ENCODE measurements at places on chromosomes 6 and 20. TPM values are rescaled to one million over a fixed set of nuclear protein-coding genes. Genes with fewer than 3 reads are reported as not detected.

- no peak for DNase-seq
Measured at GRCh38 chr6:91730710-91731109, 1143.8 kb upstream of the MAP3K7 start.

The DSP gene
- 0.02 TPM for total RNA-seq

DNA sequence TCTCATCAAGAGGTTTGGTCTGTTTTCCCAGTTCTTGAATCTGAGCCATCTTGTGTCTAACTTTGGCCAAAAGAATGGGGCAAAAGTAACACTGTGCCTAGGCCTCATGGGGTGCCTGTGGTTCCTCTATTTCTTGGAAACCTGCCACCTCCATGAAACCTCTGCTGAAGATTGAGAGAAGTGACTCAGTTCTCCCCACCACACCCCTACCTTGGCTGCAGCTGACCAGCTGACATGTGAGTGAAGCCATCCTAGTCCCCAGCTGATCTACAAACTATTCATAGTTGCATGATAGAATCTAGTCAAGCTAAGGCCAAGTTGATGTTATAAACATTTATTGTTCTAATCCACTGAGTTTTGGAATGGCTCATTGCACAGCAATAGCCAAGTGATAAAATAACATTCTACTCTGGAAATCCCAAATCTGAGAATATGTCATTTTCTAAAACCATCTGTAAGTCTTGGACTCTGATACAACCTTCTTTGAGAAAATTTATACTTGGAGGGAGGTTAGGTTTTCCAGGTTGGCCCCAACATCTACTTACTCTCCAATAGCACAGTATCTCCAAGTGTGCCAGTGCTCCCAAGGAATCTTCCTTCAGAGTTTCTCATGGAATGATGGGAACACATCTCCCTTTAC is 107.0 kb upstream of the SMLR1 start:
- no peak for DNase-seq

GRCh38 chr20:62824476-62825332 is 7.9 kb downstream of the COL9A3 start:
- DNase-seq = no peak

GRCh38 chr20:32959351-32960221 is 44.6 kb downstream of the SUN5 start:
- no peak for DNase-seq

The VWA7 gene
- 2.2 TPM for total RNA-seq

DNA sequence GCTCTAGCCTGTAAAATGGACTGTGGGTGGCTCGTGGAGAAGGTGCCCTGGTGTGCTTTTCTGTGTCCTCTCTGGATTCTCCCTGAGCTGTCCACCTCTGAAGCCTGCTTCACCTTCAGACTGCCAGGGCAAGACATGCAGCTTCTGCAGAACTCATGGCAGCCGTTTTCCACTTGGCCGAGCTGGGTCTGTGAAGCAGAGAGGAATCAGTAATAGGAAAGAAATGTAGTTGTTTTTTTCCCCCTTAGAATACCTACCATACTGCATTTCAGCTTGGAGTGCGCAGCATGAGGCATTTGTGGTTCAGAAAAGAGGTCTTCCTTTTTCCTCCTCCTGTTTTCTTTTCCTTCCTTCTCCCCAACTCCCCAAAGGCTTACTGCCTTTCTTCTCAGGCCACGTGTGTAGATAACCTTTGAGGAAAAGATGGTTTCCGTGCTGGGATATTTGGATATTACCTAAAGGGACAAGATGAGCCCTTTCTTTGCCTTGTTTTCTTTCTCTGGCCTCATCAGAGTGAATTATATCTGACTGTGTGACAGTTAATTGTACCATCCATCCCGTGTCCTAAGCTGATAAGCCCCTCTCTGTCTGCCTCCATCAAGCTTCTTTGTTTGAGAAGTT is 39.4 kb downstream of the RREB1 start:
- no peak for DNase-seq

DNA sequence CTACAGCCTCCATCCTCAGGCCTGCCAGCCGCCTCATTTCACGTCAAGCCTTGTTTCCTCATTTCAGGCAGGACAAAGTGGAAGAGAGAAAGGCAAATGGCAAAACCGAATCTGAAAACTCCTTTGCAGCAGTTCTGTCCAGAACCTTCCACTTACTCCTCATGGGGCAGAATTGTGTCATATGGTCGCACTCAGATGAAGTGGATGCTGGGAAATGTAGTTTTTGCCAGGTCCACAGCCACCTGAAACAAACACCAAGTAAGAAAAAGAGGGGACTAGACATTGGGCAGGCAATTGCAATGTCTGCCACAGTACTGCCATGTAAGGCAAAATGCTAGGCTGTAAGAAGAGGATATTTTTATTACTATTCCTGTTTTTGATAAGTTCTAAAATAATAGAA is 44.9 kb downstream of the ISM1 start:
- no peak for DNase-seq

- DNase-seq = peak; percentile 7
Measured at GRCh38 chr6:106192824-106193223, 106.7 kb downstream of the PRDM1 start.

The E2F1 gene
- 17.0 TPM for total RNA-seq

DNA sequence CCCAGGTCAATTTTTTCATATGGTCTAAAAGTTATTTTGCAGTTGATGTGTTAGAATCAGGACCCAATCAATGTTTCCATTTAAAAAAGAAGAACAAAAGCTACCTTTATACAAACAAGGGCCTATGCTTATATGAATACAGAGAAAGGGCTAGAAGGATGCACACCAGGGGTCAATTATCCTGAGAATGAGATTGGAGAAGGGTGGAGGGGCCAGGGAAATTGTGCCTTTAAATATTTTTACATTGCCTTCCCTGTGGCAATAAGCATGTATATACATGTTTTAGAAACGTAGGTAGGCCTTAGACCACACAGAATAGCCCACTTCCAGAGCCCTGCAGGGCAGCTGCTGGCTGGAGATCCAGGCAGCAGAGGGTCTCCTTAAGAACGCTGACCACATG is 12.7 kb downstream of the EXOC2 start:
- no peak for DNase-seq

DNA sequence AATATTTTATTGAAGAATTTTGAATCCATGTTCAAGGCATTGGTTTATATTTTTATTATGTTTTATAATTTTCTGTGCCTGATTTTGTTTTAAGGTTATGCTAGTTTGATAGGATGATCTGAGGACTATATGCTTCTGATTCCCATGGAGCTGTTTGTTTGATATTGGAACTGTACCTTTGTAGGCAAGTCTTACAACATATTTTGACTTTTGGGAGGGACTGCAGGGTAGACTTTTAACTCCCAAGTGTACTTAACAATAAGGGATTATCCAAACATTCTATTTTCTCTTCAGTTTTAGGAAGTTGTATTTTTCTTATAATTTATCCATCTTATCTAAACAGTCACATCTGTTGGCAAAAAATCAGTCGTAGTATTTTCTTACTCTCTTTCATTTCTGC is 82.6 kb downstream of the HIVEP1 start:
- no peak for DNase-seq
